SHP77 treated with DMSO at 0.1 percent for 48 hours (cell line): ENCODE measurements at places on chromosomes 11 and 22.

- no peak for DNase-seq
These were observed 96.1 kb downstream of the KIF18A start for GRCh38 chr11:28011813-28012212.

GRCh38 chr22:16699326-16699725 lies 106.7 kb upstream of the CCT8L2 start:
- DNase-seq: no peak

- DNase-seq: no peak
These were observed 46.0 kb downstream of the FBXO7 start for GRCh38 chr22:32520612-32521011.

- DNase-seq: no peak
These were observed 20.2 kb upstream of the GAL start for GRCh38 chr11:68664141-68664540.

GRCh38 chr11:127379686-127380085 lies 379.1 kb upstream of the KIRREL3 start:
- DNase-seq: no peak

DNA sequence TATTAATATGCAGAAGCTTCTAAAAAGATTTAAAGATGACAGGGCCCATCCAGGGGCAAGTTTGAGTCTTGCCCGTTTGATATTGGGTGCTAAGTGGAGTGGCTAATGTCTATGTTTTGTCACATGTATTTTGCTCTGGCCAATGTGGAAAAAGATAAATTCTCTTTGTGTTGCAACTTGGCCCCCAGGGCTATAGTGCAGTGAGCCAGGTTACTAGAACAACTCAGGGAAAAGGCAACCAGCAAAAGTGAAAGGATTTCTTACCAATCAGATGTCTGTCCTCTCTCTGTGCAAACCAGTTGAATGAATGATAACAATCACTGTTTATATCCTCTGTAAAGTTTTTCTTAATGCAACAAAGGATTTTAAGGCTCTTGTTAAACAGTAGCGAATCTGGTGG lies 4.6 kb upstream of the CLNS1A start:
- no peak for DNase-seq

- DNase-seq: no peak
These were observed 3.3 kb downstream of the STX3 start for GRCh38 chr11:59758401-59759037.

GRCh38 chr11:113274713-113275582 lies 39.4 kb upstream of the TTC12 start:
- DNase-seq: no peak

DNA sequence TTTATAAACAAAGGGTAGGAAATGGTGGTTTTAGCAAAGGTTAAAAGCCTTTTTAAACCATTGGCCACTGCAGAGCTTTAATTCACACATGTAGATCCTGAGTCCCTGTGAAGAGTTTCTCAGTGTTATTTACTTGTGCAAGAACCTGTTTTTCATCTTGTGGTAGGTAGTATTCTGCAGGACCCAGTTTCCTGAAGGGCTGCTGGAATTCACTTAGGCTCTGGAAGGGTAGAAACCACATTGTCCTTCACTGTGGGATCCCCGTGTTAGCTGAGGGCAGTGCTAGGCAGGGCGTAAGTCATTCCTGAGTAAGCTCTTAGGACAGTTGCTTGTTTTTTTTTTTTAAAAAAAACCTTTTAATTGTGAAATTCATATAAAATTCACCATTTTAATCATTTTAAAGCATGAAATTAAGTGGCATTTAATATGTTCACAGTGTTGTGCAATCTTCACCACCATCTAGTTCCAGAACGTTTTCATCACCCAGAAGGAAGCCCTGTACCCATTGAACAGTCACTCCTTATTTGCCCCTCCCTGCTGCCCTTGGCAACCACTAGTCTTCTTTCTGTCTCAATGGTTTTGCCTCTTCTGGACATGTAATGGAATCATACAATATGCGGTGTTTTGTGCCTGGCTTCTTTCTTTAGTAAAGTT lies 77.7 kb downstream of the C22orf31 start:
- DNase-seq: no peak

DNA sequence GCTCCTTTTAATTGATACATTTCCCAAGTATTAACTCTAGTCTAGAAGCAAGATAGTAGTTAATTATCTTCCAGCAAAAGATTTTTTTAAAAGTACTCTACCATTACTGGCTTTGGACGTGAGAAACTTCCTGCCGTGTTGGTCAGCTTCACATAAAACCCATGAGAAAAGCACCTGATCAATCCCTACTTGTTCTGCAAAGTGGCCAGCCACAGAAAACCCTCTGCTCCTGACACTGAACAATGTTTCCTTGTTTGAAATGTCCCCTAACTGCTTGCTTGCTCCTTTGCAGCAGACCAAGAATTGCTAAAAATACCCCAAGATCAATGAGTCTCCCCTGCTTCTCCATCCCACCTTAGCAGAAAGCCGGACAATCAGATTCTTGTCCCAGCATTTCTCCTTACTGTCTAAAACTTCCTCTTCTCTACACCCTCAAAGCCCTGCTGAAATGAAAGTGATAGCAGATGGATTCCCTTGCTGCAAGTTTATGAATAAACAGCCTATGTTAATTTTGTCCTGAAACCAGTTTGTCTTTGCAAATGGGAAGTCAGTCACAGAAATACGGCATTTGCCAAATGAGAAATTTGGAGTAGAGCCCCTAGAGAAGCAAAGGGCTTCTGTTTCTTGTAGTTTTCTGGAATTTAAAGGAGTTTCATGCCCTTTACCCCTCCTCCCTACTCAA lies 207.1 kb upstream of the ARHGAP20 start:
- DNase-seq: no peak

- DNase-seq: no peak
These were observed 60.7 kb upstream of the ALKBH3 start for GRCh38 chr11:43819926-43820325.

DNA sequence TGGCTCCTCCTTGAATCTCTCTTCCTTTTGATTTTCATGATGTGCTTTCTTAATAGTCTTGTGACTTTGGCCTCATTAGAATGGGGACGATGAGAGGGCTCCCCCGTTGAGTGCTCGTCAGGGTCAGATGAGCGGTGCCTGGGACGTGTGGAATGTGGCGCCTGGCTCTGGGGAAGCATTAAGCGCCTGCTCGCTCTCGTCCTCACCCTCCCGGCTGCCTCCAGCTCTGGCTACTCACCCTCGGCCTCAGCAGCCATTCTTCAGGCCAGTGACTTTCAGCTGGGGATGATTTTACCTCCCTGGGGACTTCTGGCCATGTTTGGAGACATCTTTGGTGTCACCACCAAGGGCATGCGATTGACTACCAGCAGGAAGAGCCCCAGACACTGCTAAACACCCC lies 69.7 kb downstream of the RPS6KA4 start:
- DNase-seq: no peak
